ENCODE measurements at places on chromosomes 16 and 17. TPM values are rescaled to one million over a fixed set of nuclear protein-coding genes. Genes with fewer than 3 reads are reported as not detected.

GRCh38 chr17:11023639-11024479, 186.0 kb upstream of the PIRT start:
- no peak for DNase-seq

DNA sequence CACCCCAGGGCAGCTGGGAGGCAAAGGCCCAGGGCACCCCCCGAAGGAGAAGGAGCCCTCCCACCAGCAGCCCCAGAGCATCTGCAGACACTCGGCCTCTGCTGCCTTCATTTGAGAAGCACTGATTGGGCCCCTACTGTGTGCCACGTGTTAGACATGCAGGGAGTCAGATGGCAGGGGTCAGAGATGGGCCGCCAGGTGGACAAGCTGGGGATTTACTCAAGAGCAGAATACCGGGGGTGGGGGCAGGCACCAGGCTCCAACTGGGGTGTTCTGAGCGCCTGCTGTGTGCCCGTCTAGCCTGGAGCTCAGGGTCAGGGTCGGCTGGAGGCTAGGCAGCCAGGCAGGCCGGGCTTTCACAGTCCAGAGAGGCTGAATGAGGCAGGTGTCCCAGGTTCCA, 18.7 kb downstream of the TPSG1 start:
- DNase-seq: no peak

DNA sequence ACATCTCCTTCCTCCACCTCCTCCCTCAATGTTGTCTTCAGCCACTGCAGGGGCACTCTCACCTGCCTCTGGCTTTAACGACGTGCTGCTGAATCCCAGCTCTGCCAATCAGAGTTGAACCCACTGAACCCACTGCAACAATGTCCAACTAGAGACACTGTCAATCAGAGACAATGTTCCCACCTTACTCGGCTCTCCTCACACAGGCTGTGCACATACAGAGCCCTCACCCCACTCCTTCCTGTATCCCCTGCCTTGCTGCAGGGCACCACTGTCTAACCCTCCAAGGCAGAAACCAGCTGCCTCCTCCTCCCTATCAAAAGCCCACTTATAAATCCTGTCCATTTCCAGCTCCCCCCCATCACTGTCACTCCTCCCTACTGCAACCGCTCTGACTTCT, 58.7 kb downstream of the ANKRD11 start:
- no peak for DNase-seq

Gene DHRS7C
- not detected for total RNA-seq

GRCh38 chr17:35560703-35561102, at the start of gene SLFN14:
TSS of gene SLFN14 (minus strand) at chr17:35560819. CDS start at chr17:35558062, 2,757 bp downstream.
- no peak for DNase-seq

DNA sequence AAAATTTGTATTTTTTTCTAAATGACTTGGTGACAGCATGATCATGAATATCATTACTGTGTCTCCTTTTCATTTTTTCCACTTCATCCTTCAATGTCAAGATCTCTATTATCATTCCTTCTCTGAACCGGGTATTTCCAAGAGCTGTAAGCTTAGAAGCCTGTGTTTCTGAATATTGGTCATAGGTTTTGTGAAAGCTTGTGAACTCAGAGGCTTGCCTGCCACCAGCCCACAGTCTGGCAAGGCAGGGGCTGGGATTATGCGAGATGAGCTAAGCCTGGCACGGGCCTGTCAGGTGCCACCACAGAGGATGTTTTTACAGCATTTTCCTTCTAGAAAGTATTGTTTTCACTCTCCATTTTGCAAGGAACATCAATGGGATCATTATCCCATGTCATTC, 92.8 kb downstream of the MYH10 start:
- DNase-seq: no peak

- no peak for DNase-seq
These were observed 111.2 kb downstream of the SHISA9 start for GRCh38 chr16:13012601-13013000.

DNA sequence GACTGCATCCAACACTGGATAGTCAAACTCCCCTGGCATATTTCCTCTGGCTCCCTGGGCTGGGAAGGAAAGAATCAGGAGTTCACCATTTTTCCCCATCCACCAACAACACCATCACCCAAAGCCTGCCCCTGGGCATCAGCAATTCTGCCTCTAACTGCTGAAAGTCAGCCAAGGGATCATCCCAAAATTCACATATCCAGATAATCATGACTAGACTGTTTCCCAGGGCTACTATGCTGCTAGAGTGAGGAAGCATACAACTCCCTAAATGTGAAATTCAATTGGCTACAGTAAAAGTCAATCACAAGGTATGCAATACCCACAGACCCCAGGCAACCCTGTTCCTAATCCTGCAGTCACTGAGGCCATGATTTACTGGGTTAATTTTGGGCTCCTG, 230.6 kb downstream of the C16orf95 start:
- DNase-seq: no peak
